A172 (cell line): ENCODE measurements at places on chromosomes 11 and 22.

- no peak for DNase-seq
Measured at GRCh38 chr11:37858398-37858797, 1260.4 kb upstream of the RAG2 start.

DNA sequence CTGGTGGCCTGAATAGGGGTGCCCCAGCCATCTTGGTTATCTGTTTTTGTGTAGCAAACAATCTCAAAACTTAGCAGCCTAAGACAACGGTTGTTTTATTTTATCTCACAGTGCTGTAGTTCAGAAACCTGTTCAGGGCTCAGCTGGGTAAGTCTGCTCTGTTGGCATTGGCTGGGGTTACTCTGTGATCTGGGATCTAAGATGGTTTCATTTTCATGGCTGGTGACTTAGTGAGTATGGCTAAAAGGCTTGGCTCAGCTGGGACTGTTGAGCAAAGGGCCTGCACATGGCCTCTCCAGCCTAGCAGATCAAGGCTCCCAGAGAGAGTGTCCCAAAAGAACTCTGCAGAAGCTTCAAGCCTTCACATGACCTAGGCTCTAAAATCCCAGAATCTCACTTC lies 60.8 kb upstream of the POU2AF1 start:
- no peak for DNase-seq

DNA sequence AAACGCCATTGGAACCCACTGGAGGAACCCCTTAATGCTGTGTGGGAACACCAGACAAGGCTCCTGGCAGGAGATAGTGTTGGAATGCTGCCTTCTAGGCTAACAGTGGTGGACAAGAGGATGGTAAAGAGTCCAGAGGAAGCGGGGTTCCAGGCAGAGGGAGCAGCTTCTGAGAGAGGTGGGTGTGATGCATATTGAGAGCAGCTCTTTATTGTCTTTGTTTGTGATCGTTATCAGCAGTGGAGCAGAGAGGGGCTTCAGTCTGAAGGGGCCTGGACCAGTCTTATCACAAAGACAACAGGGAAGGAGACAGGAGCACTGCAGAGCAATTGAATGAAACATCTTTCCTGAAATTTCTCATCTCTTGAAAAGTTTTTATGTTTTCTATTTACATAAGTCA lies 106.8 kb upstream of the PLET1 start:
- no peak for DNase-seq

DNA sequence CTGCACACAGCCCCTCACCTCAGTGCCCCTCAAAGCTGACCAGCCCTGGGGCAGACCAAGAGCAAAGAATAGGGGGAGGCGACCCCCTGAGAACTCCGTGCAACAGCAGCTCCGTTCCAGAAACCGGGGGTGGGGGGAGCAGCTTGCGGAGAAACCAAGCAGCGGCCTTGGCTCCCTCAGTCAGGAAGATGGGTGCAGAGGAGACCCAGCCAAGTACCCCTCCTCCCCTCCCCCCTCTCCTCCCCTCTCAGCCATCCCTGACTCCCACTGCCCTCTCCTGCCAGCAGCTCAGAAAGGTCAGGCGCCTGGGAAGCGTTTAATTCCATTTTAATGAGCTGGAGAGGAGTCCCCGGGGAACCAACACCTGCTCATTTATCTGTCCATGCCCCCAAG lies 78.9 kb downstream of the PDE2A start:
- no peak for DNase-seq

GRCh38 chr11:84594602-84595001 lies 1032.5 kb downstream of the DLG2 start:
- no peak for DNase-seq

DNA sequence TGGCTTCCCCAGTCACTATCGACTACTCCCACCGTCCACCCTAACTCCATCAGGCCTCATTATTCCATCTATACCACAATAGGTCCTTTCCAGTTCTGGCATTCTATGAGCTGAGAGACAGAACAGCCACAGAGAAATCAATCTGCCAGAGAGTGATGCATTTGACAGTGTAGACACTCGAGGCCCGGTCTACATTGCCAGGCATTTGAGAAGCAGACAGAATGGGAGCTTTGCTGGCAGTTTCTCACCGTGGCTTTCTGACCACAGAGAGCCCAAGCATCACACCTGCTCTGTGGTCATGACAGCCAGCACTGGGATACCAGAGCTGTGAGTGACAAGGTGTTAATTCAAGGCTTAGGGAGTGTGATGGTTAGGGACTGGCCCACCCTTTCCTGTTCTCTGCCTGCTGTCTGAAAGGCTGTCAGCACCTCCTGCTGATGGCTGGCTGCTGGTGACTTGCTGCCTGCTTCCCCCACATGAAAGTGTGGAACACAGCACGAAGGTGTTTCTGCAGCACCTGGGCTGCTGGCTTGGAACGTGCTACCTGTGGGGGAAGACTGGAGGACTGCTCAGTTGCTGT lies 137.8 kb downstream of the KIRREL3 start:
- DNase-seq = no peak
